Urothelium cell line (cell line): ENCODE measurements at places on chromosomes 1 and 21.

GRCh38 chr1:41464885-41465284 is 19.6 kb downstream of the EDN2 start:
- DNase-seq: no peak

DNA sequence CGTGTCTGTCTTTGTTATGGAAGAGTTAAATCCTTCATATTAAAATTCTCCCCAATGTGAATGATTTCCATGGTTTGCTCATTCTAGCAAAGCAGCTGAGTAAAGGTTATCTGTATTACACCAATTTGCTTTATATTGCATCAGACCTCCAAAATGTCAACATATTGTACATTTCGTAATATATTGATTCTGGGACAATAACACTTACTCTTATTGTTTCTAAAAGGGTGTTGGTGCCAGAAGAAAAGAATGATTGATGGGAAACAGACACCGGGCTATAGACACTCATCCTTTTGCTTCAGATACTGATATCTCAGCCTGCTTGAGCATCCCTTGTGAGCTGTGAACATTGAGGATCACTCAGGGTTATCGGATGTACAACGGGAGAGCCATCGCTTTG is 7.0 kb downstream of the NTNG1 start:
- DNase-seq: no peak

DNA sequence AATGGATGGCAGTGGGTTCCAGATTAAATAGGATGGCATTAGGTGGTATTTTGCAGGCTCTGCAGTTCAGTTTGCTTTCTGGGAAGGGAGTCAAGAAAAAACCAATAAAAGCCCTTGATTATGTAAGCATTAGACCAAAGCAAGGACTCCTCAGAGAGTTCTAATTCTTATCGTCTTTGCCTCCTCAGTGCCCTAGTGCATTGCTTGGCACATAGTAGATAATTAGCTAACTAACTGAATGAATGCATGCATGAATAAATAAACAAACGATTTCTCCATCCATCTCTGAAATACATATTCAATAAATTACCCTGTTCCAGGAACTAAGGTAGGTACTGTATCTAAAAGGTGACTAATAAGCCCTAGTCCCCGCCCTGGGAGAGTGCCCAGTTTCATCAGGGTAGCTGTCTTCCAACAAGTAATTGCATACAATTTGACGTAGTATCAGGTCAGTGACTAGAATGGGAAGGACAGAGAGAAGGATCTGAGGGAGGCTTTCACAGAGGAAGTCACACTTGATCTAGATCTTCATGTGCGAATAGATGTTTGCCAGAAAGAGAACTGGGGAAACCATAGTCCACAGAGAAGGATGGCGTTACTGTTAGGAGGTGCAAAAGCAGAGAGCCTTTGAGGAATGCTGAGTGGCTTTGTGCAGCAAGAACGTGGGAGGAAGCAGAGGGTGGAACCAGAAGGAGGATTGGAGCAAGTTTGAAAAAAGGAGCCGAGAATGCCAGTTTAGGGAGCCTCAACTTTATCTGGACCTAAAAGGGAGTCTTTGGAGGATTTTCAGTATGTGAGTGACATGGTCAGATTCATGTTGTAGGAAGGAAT is 111.4 kb downstream of the TBX19 start:
- DNase-seq: no peak

DNA sequence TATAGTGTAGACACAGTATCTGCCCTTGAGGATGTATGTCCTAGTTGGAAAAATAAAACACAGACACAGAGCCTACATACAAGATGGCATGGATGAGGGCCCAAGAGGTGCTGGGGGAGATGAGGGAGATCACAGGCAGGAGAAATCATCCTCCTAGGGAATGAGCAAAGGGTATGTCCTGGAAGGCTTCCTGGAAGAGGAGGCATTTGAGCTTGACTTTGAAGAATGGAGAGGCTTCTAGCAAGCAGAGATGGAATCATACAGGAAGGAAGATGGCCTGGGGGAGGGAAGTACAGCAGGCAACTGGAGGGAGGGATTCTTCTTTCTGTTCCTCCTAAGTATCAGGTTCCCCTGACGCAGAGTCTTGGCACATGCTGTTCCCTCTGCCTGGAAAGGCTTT is 103.3 kb downstream of the LACTBL1 start:
- DNase-seq: no peak

GRCh38 chr1:145824499-145824842 is 471 bp downstream of the POLR3C start:
- DNase-seq: no peak

GRCh38 chr1:54857746-54858561 is 29.0 kb downstream of the DHCR24 start:
- DNase-seq: no peak

DNA sequence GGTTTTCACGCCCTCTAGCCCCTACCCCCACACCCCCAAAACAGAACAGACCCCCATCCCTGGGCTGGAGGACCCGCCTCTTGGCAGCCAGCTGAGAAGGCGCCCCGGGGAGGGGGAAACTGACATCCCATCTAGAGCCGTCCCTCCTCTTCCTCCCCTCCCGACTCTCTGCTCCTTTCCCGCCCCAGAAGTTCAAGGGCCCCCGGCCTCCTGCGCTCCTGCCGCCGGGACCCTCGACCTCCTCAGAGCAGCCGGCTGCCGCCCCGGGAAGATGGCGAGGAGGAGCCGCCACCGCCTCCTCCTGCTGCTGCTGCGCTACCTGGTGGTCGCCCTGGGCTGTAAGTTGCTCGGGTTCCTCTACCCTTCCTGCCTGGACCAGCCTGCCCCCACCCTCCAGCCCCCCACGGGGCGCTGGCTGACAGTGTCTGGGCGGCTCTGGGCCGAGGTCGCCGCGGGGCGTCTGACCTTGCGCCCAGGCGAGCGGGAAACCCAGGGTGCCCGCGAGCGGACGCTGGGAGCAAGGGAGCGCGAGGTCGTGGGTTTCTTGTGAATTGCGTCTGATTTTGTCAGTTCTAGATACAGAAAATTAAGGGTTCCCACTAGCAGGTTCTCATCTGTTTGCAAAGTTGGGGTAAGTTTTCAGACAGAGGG is 618 bp downstream of the JAM2 start:
- DNase-seq: peak; percentile 74

DNA sequence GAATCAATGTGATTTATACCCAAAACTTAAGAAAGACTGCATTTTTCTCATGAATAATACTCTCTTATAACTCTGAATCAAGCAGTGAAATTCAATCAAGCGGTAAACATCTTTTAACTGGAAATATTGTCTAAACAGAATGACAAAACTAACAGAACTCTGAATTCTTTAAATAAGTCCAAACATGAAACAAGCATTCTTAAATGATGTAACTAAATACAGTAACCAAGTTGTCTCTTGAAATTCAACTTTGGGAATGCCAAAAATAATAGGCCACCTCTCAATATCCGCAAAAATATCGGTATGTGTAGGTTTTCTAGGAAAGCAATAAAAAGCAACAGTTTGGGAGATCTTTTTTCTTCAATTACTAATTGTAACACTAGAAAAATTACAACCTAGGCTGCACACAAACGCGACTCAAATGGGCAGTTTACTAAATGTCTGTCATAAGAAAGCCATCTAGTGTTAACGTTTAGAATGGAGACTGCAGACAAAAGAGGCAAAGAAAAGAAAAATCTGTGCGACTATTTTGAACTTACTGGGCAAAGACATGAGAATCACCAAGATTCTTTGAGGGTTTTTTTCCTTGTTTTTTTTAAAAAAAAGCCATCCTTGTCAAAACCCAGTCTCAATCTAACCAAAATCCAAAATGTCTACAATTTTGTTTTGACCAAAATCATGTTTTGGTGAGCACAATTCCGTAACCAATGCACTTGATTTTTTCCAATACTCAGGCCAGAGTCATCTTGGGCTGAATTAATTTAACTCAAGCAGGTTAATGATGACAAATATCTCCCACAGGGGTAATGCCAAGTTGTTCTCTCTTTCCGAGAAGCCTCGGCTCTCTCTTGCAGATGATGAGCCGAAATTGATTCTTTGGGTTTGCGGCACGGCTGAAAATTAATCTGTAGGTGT is 1.3 kb downstream of the SIPA1L2 start:
- DNase-seq: no peak

GRCh38 chr1:31781756-31782371 is 17.7 kb upstream of the ADGRB2 start:
- DNase-seq: no peak

- DNase-seq: no peak
These were observed 101.8 kb upstream of the LPGAT1 start for GRCh38 chr1:211932231-211932932.

DNA sequence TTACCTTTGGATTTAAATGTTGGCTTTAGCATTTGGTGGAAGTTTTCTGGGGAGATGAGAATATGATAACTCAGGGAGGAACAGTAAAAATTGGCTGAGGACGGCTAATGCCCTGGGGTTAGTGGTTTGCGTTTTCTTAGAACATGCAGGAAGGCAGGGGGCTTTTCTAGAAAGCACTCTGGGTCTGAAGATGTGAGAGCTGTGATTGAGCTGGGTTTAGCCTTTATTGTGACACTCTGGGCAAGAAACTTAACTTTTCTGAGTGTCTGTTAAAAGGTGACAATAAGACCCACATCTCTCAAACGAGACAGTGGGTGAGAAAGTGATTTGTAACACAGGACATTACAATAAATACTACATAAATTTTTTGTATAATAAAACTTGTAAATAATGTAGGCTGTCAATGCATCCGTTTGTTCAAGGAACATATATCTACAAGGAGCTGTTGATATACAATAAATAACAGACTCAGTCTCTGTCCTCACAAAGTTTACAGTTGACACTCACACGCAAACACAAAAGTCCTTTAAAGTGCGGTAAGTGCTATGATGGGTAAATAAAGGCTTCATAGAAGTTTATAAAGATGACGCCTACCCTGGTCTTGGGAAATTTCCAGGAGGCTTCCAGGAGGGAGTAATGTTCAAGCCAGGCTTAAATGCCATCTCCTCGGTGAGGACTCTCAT is 49.5 kb upstream of the MRPS6 start:
- DNase-seq: no peak

GRCh38 chr1:92167151-92167550 is 50.6 kb upstream of the C1orf146 start:
- no peak for DNase-seq

DNA sequence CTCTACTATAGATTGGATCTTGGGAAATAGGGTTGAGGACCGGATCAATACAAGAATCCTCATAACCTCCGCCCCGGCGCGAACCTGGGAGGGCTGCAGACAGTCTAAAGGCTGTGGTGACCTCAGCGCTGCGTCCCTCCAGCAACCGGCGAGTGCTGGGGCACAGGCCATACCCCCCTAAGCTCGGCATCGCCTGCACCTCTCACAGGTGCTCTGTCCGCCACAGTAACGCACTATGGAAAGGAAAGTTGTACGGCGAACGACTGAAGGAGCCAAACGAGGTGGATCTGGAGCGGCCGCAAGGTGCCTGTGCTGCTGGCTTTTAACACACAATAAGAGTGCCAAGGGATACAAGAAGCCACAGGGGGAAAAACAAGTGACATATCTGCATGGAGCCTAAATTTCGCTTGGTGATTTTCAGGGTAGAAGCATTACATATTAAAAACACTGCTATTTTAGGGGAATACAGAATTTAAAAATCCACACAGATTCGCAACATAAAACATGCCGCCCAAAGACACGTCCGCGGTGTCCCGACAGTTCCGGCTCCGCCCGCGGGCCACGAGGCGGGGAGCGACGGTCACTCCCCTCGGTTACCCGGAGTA is 1.4 kb upstream of the RBM15 start:
- DNase-seq: peak; percentile 50

- DNase-seq: no peak
These were observed 376 bp upstream of the NUAK2 start for GRCh38 chr1:205321959-205322283.

DNA sequence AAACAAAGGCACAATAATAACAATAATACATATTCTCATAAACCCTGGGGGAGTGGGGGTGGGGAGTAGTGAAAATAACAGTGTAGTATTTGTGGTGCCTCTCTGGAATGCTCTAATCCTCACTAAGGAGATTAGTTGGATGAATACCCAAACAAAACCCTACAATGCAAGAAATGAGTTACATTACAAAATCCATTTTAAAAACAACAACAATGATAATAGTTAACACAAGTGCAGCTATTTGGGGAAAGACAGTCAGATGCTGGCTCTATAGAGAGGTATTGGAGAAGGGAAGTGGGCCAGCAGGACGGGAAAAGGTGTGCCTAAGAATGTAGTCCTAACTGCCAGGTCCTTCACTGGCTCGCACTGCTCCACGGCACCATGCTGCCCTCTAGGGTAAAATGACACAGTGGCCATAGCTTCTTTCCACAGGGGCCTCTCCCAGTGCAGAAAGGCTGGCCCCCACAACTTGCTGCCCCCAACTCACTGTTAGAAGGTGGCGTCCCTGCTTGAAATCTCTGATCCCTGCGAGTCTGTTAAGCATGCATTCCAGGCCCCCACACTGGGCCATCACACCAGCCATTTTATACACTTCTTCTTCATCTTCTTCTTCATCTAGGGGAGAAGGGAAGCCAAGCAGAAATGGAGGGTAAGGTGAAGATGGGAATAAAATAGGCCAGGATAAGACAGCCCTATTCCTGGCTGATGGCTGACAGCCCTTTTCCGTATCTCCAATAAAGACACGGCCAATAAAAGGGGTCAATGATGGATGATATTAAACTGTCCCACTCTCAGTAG is 113.8 kb downstream of the UBR4 start:
- DNase-seq: peak; percentile 47

DNA sequence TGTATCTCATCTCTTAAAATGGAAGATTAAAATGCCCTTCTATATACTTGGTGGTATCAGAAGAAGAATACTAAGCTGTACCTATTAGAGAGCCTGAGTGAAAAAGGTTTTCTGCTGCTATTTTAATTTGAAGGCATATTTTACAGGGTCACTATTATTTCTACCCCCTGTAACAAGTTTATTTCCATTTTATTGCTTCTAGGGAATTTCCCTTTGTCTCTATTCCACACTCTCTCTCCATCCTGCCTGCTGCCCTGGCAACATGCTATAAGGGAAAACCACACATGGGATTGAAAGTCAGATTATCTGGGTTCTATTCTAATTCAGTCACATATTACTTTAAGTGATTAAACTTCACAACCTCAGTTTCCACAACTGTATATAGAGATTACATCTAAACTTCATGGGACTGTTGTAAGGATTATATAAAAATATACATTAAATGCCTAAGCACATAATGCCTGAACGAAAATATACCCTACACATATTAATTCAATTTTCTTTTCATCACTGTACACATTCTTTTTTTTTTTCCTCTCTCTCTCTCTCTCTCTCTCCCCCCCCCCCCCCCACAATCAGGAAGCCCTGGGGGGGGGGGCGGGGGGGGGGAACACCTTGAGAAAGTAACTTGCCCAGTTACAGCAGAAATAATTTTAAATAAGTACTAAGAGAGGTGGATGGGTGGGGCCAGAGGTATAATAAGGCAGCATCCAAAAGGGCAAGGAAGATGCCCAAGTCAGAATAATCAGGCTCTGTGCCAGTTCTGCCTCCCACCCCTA is 51.5 kb downstream of the LUZP1 start:
- no peak for DNase-seq
